ENCODE measurements at places on chromosomes 4 and X.

DNA sequence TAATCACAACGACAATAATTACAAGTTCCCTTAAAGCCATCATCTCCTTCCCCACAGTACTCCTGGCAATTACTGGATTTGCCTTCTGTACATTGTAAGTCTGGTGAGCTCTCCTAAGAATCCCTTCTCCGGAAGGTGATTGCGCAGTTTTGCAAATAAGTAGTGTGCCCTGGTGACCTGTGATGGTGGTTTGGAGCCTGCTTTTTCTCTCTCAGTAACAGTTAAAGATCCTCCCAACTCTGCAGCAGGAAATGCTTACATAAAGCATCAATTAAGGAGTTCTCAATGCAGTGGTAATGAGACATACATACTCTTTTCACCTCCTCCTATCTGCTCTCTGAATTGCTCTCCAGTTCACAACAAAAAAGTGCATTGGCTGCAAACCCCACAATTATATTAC lies 159.7 kb downstream of the SH2D1A start:
- DNase-seq, result no peak

DNA sequence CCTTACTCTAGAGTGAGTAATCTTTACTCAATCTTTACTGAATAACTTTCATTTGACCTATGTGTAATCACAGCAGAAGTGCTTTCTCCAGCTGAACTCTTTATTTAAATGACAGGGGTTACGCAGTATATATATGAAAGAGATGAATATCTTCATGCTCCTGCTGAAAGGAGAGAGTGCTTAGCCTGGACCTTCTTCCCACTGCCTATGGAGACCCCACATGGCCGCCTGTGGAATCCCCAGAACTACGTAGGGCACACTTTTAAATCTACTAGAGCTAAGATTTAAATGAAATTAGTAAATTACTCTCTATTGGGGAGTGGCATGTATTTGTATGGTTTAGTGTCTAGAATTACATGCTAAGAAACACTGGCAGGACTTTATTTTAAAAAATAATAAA lies 391.2 kb downstream of the ANKRD50 start:
- DNase-seq, result no peak

DNA sequence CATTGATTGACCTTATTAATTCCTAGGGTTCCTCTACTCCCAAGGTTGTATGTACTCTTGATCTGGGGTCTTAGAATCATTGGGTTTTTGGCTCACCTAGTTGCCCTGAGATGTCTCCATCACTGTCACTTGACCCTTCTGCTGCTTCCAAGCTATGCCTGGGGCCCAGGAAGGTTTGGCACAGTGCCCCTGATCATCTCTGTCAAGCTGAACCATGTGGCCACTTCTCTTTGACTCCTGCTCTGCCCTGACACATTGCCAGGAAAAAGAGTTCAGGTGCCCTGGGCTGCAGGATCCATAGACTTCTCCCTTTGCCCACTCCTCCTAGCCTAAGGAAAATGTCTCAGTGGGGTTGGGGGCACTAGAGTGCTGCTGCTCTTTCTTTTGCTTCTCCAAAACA lies 3.9 kb upstream of the CHST7 start:
- DNase-seq, result no peak

DNA sequence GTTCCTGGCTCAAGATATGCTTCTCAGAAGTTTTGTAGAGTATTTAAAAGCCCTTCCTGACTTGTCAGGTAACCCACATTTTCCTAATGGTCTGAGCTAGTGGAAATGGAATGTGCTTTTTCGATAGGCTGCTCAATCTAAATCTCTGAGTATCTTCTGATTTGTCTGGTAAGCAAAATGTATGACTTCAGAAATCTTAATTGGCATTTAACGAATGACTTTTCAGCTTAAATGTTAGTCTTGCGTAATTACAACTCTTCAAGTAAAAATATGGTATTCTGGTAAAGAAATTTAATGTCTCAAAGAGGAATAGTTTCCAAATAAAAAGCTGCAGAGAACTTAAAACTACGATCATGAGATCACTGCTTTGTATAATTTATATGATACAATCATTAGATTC lies 379.1 kb downstream of the ANKRD50 start:
- DNase-seq, result no peak

DNA sequence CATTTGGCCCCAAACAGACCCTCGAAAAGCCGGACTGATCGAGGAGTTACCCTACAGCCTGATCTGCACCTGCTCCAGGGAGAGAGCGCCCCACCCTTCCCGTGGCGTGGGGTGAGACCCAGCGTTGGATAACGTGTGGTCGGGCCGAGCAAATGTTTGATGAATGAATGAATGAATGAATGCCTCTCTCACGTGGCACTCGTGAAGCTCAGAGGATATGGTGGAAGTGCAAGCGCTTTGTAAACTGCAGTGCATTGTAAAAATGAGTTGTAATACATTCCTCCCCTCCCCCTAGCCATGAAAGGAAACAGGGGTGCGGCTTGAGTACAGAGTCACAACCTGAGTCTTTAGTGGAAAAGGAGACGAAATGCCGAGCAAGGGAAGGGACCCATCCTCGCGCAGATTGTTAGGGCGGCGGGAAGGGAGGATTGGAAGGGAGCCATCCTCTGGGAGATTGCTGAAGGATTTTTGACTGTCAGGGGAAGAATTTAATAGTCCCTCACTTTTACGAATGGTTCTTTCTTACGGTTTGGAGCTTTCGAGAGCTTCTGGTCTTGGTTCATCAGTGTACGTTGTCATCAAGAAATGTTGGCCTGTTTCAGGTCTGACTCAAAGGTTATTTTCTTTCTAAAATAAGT lies 772 bp upstream of the FBXW7 start:
- DNase-seq, result peak; percentile 43

DNA sequence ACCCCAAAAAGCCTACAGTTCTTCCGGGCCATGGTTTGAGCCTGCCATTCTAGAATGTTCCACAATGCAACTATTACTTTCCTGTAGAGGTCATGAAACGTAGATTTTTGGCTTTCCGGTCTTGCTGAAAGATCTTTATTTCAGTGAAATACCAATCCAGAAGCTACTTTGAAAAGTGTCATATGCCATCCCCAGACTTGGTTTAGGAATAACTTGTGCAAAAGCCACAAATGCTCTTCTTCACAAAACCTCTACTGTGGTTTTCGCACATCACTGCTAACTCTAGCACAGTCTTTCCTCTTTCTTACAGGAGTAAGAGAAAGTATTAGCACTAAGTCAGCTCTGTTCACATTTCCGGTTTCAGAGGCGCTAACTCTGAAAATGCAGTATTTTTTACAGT lies 12.7 kb upstream of the CD40LG start:
- no peak for DNase-seq

- DNase-seq, result no peak
Observed at GRCh38 chr4:87865288-87865687, 32.5 kb downstream of the MEPE start.

DNA sequence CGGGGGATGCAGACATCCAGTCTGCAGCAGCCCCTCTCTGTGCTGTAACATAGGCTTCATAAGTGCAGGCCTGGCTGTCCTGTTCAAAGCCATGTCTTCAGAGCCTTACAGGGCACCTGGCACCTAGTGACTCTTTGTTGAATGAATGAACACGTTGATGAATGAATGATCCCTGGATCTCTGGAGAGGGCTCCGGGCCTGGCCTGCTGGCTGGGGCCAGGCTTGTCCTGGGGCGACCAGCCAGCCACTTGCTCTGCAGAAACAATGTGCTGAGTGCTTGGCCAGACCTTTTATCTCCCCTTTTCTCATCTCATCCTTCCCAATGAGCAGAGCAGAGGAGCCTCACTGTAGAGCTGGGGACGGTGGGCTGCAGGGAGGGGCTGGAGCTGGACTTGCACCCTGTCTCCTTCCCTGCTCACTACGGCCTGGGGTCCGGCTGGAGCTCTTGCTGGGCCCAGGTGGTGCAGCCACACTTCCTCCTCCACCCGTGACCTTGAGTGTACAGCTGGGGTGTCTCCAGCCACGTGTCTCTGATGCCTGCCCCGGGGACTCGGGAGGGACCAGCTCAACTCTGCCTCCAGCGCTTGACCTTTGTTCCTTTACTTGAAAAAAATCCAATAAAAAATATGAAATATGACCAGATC lies 77.9 kb downstream of the PSAPL1 start:
- DNase-seq, result no peak

- DNase-seq, result peak; percentile 21
Observed at GRCh38 chrX:56564164-56564885, 898 bp downstream of the UBQLN2 start.

GRCh38 chr4:55079451-55080173 lies 45.8 kb downstream of the KDR start:
- no peak for DNase-seq

GRCh38 chr4:186015212-186015817 lies 53.6 kb upstream of the TLR3 start:
- DNase-seq, result no peak

- no peak for DNase-seq
Observed at GRCh38 chr4:4533461-4534169, 8.2 kb downstream of the STX18 start.

DNA sequence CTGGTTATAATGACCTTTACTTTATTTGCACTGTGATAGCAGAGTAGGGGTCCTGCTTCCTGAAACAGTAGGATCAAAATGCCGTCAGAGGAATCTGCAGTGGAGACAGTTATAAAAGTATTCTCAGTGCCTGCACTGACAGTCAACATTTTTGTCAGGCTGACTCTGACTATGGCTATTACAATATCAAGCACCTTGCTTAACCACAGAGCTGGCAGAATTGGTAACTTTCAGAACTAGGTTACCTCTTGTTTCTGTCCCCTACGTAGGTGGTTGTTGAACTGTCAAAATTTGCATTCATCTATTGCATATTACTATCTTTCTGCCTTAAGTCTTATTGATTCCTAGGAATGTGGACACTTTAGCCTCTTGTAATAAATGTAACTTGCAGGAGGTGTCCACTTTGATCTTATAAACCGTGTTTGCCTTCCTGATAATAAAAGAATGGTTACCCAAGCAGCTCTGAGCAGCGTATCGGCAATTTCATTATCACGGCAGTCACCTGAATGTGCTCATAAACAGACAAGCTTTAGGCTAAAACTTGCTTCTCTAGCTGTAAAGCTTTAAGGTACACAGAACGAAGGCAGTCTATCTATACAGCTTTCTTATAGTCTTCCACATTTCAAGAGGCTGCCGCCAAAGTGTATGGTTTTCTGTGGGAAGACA lies 353.0 kb upstream of the GALNT7 start:
- DNase-seq, result no peak

DNA sequence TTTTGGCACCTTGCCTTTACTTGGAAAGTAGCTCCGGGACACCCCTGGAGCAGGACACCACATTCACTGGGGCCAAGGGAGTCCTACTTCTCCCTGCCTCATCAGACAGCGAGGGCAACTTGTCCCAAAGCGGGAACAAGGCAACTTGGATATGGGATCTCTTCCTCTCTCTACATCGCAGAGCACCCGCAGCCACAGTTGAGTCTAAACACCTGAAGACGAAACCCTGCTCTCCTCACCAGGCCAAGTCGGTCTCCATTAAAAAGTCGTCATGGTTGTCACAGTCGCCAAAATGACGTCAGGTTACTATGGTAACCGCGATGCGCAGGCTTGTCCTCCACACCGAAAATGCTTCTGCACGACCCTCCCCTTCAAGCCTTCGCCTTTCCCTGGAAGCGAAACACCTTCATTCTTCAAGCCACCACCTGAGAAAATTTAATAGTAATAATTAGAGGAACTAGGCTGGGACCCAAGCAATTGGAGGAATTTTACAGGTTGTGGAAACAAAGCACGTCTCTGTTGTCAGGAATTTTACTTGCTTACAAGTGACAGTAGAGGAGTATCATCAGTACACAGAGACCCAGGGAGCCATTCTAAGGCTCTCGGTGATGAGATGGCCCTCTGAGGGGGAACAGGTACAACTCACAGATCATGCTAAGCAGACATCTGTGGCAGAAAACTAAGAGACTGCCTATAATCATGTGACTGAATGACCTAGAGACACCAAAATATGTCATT lies 30.5 kb upstream of the TCEAL4 start:
- DNase-seq, result peak; percentile 78

DNA sequence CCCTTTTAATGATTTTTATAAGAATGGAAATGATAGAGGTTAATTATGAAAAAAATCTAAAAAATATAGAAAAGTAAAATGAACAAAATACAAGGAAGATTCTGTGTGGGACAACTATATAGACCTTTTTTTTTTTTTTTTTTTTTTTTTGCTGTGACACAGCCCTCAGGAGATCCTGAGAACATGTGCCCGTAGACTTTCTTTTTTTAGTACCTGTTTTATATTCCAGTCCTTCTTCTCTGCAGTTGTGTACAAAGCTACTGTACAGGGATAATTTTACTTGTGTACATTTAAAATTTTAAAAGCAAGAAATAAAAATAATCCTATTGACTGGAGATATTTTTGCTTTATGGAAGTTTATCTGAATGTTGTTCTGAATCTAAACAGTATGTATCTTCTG lies 85.5 kb downstream of the KDM6A start:
- DNase-seq, result no peak

DNA sequence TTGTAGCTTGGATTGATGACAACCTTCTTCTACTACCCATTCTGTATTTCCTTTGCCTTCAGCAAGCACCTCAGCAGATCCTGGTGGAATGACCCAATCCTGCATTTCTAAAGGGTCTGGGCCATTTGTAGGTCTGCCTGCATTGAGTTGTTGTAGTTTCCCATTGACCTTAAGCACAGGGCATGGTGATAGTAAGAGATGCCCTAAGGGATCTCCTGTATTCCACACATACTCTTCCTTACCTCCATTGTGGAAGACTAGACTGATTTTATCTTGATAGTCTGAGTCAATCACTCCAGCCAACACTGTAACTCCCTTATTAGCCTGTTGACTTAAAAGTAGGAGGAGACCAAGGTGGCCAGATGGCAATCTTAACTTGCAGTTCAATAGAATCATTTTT lies 184.5 kb downstream of the GRIA2 start:
- DNase-seq, result no peak

DNA sequence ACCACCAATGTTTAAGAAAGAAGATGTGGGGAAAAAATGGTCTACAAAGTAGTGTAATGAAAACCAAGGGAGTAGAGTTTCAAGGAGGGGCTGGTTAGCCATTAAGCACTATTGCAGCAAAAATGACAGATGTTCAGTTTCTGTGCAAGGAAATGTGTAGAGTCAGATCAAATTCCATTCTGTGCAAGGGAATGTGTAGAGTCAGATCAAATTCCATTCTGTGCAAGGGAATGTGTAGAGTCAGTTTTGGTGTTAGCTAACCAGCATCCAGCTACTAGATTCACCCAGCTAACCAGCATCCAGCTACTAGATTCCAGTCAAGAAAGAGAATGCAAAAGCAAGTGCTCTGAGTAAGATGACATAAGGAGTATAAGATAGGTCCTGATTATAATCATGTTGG lies 208.8 kb downstream of the COX18 start:
- no peak for DNase-seq

DNA sequence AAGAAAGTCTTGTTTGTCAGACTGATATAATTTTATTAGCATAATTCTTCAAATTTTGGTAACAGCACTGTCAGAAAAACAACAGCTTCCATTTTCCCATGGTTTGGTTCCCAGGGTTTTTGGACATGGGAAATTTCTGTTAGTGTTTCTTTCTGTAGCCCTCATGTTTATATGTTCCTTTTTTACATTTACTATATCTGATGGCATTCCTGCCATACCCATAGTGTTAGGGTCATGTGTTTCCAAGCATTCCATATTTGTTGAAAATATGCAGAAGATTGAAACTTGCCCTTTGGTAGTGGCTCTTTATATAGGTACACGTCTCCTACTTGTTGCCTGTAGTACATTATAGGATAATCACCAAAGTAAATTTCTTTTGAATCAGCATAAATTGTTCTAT lies 65.8 kb downstream of the PDLIM5 start:
- DNase-seq, result no peak

- no peak for DNase-seq
Observed at GRCh38 chr4:177386278-177386815, 55.9 kb downstream of the AGA start.
